ENCODE measurements at places on chromosomes 1 and 21. TPM values are rescaled to one million over a fixed set of nuclear protein-coding genes. Genes with fewer than 3 reads are reported as not detected.

GRCh38 chr1:160075836-160076235, 5.5 kb upstream of the KCNJ9 start:
- no peak for DNase-seq

GRCh38 chr1:202376247-202376646, 27.7 kb downstream of the PPP1R12B start:
- no peak for DNase-seq

DNA sequence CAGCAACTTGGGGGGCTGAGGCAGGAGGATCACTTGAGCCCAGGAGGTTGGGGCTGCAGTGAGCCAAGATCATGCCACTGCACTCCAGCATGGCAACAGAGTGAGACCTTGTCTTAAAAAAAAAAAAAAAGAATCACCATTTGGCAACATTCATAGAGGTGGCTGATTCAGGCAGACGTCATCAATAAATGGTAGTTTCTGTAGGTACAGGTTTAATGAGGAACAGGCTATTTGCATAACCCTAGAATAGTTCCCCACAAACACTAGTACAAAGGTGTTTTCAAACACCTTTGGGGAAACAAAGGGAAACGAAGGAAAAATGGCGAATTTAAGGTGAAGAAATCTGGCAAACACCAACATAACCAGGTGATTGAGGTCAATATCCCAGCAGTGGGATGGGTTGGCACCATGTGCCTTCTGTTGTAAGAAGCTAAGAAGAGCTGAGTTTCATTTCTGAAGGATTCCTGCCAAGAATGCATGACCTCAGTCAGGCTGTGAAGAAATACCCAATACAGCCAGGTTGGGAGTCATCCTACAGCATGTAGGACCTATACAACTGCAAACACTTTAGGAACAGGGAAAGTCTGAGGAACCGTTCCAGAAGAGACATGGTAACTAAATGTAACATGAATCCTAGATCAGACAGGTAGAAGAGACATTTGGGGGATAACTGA, 5.6 kb downstream of the LPAR3 start:
- DNase-seq: no peak

DNA sequence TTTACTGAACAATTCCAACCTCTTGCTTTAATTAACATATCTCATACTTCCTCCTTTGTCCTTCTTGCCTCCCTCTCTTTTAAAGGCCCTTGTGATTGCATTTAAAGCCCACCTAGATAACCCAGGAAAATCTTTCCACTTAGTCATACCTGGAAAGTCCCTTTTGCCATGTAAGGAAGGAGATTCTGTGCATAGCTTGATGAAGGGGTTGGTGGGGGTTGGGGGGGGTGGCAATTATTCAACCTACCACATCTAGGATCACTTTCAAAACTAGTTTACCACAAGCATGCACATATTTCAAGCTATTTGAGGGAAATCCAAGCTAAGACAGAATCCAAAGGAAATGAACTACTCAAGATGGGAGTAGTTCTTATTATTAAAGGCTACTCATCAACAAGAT, 249.1 kb upstream of the PTBP2 start:
- no peak for DNase-seq

DNA sequence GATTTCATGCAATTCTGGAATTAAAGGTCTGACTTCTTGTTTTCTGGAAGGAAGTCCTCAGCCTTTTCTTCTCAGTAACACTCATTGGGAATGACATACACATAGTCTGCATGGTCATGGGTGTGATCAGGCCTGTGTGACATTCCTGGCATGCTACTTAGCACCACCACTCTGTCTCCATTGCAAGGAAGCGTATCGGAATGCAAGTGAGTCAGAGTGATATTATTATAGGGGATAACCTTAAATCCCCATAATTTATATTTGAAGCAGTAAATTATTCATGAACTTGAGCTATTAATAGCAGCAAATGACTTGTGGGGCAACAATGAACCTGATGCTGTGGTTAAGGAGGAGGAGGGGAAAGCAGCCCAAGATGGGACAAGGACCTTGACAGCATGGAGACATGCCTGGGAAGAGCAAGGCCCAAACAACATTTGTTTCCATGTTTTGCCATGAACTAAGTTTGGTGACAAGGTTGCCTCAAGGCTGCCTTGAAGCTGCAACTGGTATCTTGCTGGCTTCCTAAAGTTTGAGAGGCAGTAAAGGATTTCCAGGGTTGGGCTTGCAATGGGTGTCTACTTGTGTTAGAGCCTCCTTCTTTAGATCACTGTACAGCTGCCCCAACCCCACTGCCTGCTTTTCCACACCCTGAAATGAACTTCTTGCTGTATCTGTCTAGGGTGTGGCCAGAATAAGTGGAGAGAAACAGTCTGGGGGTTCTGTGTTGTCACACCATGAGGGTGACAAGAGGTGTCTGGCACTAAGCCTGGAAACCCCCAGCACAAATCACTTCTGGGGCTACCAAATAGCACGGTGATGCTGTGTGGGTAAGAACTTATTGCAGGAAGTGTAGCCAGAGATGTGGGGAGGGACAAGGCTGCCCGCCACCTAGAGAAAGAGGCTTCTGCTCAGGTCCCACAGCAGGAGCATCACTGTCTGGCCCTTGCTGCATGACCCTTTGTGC, 4.6 kb downstream of the MAB21L3 start:
- no peak for DNase-seq

DNA sequence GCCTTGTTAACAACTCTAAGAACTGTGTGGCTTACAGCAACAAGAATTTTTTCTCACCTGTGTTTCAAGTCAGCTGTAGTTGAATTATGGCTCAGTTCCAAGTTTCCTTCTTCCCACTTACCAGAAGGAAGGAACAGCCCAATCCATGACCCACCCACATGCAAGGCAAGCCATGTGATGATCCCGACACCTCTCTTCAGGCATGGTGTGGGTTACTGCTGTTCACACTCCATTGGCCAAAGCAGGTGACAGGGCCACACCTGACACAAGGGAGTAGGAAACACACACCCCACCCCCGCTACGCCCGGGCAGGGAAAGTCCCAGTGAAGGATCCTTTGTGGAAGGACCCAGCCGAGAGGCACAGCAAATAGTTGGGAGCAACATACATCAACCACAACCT, 36.3 kb downstream of the KCNJ15 start:
- no peak for DNase-seq

DNA sequence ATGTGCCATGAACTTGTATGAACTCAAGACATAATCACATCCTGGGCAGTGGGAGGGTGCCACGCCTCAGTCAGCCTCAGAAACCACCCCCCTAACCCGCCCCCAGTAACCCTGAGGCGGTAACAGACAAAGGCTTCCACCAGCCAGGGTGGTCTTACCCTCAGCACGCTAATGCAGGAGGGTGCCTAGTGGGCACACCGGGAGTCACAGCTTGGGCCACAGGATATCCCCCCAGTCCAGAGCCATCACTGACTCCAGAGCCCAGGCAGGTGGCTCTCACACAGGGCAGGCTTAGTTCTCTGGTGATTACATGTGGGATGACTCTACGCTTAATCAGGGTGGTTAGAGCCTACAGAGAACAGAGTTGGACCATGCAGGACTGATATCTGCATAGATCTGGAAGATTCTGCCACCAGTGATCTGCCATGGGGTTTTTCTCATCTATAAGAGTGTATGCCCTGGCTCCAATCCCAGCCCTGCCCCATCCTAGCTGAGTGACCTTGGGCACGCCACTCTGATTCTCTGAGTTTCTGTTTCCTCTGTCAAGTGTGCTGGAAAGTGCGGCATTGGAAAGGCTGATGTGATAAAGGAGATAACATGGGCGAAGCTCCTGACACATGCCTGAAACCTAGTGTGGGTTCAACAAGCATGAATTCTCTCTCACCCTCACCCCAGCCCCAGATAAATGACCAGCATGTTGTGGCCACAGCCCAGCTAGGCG, 27.3 kb downstream of the OPTC start:
- DNase-seq: no peak

DNA sequence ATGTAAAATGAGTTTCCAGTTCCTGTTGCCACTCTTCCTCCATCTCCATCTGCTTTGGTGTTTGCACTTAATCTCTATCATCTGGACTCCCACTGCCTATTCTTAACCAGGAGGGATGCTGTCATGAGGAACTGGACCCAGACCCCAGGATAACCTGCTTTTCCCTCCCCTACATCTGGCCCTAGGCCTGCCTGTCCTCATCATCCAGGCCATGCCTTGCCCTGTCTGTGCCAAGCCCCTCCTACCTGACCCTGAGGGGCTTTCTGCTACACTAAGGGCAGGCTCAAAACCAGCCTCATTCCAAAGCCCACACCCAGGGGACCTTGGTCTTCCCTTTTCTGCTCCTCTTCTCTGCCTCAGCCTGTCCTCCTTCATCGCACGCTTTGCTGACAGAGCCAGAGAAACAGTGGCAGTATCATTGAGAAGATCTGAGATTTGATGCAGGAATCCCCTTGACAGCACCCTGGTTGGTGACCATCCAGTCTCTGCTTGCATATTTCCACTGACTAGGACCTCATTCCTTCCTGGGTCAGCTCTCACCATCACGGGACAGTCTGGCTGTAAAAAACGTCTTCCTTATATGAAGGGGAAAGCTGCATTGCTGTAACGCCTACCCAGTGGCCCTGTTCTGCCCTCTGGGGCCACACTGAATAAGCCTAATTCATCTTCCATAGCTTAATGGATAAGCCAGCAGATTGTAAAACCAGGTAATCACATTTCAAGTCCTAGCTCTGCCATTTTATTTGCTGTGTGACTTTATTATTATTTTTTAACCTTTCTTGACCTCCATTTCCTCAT, 38.8 kb downstream of the PLXNA2 start:
- DNase-seq: no peak

DNA sequence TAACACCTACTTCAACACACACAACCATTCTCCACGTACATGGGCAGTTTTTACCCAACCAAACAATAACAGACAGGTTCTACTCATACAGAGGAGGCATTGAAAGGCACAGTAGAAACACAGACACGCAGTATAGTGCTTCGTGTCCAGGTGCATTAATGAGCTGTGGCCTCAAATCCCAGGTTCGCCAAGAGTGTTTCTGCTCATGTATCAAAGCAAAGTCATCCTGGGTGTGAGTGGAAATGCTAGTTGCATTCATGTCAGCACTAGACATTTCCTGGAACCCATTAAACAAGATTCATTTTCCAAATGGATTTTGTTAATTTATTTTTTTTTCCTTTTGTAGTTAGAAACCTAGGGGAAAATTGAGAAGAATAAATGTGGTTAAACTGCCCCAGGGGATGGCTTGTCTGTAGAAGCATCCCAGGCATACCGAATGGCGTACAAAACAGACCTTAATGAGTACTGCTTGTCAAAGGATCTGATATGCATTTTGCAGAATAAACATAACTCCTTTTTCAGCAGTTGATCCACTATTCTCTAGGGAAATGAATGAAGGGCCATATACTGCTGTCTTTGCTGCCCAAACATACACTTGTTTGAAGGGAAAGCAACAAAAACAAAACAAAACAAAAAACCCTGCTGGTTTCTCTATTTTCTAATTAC, 298.6 kb upstream of the ST6GALNAC5 start:
- no peak for DNase-seq

- DNase-seq: no peak
Observed at GRCh38 chr1:51147394-51147793, 45.4 kb downstream of the C1orf185 start.

DNA sequence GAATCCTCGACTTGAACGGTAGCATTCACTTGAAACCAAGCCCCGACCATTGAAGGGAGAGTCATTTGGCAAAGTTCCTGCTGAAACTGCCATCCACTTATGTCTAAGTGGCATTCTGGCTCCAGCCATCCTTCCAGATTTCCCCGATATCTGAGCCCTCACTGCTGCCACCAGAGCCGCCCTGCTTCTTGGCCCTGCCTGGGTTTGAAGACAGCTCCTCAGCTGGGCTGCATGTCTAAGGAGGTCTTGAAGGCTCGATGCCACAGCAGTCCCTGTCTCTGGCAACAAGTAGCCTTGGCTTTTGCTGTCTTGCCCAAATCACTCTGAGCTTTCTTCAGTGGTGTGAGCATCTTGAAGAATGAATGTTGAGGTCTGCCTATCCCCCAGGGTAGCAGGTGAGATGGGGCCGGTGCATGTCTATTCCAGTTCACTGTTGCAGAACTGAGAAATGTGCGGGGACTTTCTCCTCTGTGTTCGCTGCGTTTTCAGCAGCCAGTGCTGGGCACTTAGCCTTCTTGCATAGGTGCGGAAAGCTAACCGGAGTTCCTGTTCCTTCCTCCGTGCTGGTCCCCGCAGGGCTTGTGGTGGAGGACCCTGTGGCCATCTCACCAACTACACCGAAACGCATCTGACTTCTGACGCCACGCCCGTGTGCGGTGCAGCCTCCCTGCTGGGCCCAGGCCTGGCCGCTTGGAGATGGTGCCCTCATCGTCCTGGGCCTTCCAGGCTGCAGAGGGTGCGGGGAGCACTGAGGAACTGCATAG, 29.2 kb downstream of the MAN1C1 start:
- no peak for DNase-seq

- DNase-seq: no peak
Observed at GRCh38 chr1:220655509-220655908, 34.7 kb upstream of the C1orf115 start.

DNA sequence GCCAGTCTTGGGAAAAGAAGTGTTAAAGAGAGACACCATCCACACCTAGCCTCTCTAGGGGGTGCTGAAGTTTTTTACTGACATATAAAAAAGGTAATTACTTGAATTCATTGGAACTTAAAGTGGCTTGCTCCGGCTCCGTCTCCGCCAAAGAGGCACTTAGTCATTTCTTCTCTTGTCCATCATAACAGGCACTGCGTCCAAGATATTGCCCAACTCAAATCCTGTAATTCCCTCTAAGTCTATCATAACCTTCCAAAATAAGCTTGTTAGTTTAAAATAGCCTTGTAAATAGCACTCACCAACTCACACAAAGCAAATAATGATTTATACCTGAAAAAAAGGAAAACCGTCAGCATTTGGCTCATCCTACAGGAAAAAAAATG, 160.5 kb downstream of the ZBTB18 start:
- peak; percentile 52 for DNase-seq

DNA sequence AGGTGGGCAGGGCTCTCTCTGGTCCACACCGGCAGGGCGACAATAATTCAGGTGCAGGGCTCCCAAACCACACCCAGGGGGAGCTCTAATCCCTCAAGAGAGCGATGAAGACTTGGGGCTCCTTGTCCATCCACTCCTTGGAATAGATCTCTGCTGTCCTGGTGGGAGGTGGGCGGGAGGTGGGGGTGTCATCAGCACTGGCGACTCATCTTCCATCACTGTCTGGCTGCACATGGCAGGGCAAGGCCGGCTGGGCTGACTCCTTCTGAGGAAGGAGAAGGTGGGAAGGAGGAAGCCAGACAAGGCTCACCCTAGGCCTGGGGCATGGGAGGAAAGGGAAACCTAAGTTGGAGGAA, 29.3 kb downstream of the TNNT2 start:
- no peak for DNase-seq

GRCh38 chr1:51231120-51231519, 5.0 kb upstream of the RNF11 start:
- DNase-seq: no peak

GRCh38 chr1:160708801-160709200, 2.8 kb downstream of the CD48 start:
- DNase-seq: no peak

- DNase-seq: no peak
Observed at GRCh38 chr1:169885207-169885606, 8.5 kb downstream of the SCYL3 start.

The TPR gene
- total RNA-seq: 56.6 TPM

The FCAMR gene
- total RNA-seq: not detected

The SLAMF9 gene
- not detected for total RNA-seq

The CYP4A11 gene
- not detected for total RNA-seq

The KCNAB2 gene
- total RNA-seq: 5.6 TPM

The PM20D1 gene
- total RNA-seq: not detected

The NPHS2 gene
- not detected for total RNA-seq
